Adipocyte (in vitro differentiated cells): ENCODE measurements at places on chromosomes 2 and 18.

- no peak for DNase-seq
These were observed 523.9 kb upstream of the MEX3C start for GRCh38 chr18:51721388-51721787.

GRCh38 chr18:9637036-9637767, 22.8 kb upstream of the PPP4R1 start:
- no peak for DNase-seq

DNA sequence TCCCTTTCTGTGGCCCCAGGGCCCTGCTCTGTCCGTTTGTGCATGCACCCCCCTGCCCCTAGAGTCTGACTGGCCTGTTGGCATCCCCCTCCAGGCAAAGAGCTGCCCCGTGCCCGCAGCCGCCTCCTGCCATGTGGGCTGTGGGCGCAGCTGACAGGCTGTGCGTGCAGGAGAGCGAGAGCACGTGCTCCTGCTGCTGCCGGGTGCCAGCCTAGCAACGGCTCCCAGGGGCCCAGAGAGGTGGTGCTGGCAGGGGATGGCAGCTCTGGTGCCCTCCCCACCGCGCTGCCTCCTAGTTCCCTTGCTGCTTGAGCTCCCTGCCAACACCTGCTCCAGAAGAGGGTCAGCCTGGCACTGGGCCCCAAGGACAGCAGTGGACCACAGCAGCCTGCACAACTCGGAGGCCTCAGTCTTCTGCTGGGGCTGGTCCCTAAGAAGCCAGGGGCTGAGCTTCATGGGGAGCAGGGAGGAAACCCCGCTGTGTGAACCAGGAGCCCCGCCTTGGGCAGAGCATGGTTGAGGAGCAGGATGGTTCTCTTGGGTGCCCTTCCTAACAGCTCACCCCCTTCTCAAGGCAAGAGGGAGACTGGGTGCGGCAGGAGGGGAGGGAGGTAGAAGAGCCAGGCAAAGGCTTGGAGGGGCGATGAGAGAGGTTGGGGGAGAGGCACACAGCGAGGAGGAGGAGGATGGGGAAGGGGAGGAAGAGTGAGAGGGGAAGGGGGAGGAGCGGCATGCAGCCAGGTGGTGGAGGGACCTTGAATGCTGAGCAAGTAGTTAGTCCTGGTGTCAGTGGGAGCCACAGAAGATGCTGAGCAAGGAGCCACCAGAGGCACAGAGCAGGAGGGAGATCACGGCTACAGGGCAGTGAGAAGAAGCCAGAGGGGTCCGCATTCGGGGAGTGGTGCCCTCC, 23.8 kb upstream of the PTMA start:
- DNase-seq: no peak

DNA sequence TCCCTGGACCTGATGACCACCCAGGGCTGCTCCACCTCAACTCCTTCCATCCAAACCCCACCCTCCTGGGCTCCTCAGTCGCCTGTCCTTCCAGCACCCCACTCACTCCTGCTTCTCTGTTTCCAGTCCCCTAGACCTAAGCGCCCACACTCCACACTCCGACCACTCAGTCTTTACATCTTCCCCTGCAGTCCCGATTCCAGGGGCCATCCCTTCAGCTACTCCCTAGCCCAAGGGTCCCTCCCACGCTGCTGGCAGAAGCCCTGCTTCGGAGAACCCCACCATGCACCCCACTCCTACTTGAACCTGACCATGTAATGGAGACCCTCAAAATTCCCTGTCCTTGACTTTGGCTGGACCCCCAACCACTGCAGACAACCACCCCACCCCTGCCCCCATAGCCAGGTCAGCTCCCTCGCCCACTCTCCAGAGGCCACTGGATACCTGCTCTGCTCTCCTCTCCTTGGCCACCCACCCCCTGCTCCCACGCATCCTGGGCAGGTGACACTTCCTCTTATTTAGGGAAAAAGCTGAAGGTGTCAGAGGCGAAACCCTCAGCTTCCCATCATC, 28.2 kb downstream of the EMX1 start:
- no peak for DNase-seq

DNA sequence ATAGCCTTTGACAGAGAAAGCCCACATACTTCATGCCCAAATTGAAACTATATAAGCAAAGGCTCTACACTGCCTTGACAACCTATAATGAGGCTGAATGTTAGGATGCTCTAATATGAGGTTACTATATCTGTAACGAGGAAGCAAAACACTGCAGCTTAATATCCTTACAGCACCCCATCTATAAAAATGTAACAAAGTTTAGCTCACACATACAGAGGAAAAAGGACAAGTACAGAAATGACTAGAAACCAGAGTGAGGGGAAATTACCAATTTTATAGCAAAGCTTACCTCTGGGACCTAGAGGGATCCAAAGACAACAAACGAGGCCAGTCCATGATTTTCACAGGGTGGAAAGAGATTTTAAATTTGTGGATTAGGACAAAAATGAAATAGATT, 138.5 kb downstream of the COL4A4 start:
- DNase-seq: no peak

GRCh38 chr18:46478796-46479195, 178.2 kb downstream of the LOXHD1 start:
- no peak for DNase-seq
